CMK (cell line): ENCODE measurements at places on chromosomes 5 and 9.

- DNase-seq, result no peak
Measured at GRCh38 chr5:16981700-16982099, 45.6 kb upstream of the MYO10 start.

DNA sequence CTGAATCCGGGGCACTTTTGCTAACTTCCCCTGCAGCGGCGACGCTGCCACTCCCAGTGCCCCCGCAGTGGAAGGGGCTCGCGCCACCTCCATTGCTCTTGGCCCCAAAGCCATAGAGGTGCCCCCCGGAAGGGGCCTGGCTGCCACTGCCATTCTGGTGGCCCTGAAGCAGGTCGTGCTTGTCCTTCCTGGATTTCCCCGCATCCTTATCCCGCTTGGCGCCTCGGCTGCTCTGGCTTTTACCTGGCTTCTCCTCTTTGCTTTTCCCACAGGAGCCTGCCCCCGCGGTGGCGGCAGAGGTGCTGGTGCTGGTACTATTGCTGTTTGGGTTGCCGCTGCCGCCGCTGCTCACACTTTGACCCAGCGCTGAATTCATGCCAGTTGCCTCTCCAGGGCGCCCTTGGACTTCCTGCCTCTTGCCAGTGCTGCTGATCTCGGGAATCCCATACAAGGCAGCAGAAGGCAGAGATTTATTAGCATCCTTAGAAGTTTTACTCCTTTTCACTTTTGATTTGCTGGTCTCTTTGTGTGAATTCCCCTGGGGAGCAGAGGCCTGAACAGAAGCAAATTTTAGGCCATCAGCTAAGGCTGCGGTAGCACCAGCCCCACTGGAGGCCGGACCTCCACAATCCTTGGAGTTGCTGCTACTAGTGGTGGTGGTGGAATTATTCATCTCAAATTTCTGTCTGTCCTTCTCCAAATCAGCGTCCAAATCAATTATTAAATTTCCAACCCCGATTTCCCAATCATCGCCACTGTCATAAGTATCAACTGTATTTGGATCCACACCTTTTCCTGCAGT, 2.1 kb downstream of the ZNF608 start:
- no peak for DNase-seq

GRCh38 chr9:135300346-135301141, 179.0 kb upstream of the PPP1R26 start:
- DNase-seq, result no peak

DNA sequence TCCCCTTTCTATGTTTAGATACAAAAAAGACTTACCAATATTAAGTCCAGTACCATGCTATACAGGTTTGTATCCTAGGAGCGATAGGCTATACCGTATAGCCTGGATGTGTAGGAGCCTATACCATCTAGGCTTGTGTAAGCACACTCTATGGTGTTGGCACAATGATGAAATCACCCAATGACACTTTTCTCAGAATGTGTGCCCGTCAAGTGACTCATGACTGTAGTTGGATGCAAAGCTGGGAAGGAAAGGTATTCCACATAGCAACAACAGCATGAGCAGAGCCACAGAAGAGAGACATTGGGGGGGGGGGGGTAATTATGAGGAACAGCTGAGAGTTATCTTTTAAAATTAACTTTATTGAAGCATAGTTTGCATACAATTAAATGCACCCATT, 63.2 kb downstream of the TTLL11 start:
- DNase-seq, result no peak

DNA sequence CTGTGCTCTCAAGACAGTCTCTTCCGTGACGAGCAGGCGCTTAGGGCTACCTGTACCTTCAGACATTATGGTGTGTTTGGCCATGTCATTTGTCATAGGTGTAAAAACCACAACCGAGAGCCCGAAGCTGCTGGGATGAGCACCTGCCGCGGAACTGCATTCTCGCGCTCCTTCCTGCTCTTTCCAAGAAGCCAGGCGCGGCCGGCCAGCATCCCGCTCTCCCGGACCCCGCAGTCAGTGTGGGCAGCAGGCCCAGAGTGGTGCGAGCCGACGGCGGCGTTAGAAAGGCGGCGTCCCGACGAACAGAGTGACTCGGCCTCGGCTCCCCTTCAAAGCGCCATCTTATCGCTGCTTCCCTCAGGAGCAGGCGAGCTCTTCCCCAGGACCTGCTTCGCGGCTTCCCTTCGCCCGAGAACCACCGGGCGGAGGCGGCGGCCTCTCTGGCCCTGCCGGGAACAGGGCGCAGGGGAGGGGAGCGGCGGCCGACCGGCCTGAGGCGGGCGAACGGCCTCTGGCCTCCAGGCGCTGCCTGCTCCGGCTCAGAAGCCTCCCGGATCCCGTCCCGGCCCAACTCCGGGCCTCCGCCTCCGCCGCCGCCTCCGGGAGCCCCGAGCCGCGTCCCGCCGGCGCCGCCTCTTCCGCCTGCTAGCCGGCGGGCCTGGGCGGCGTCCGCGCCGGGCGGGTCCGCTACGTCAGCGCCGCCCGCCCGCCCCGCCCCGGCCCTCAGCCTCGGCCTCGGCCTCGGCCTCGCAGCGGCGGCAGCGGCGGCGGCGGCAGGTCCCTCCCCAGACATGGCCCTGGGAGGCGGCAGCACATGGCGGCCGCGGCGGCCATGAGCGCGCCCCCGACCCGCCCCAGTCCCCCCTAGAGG, at the start of gene FAM120A:
TSS of gene FAM120A (plus strand) at position 741 of the 871 bp plus-strand sequence. CDS start 231 bp downstream, outside the sequence.
- DNase-seq, result no peak

DNA sequence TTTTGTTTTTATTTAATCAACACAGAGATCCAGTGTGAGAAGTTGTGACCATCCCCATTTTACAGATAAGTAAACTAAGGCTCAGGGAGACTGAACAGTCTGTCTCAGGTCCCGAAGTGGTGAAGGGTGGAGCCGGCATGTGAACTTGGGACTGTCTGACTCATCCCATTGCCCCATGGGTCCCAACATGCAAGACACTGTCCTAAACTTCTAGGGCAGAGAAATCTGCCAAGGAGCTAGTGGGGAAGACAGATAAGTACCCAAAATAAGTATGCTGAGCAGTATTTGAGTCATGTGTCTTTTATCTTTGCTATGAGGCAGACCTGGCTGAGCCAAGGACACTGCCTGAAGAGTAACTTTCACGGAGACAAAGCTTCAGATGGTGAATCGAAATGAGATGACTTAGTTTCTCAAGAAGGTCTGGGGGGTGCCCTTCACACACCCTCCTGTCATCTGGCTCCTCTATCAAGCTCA, 64.3 kb upstream of the SLC25A51 start:
- no peak for DNase-seq

DNA sequence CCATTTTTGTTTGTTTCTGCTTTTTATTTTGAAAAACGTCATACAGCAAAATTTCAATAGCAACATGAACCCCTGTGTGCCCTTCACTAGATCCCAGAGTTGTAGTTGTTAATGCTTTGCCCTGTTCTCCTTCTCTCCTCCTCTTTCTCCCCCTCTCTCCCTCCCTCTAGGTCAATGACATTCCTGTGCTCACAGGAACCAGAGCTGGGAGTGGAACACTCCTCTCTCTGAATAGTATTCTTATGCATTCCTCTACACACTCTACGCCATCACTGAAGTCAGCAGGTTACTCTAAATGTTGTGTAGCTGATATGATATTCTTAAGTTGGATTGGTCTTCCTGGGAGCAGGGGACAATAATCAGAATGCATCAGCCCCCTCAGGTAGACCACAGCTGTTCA, 243.4 kb downstream of the SYK start:
- no peak for DNase-seq

DNA sequence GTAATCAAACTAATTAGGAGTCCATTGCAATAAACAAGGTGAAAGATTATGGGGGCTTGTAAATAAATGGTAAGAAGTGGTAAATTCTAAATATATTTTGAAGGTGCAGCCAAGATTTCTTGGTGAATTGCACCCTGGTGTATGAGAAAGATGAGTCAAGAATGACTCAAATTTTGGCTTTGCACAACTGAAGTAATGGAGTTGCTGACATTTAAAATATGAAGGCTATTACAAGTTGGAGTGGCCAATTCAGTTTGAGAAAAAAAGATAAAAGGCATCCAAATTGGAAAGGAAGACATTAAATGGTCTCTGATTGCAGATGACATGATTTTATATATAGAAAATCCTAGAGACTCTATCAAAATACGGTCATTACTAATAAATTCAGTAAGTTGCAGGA, 2330.6 kb downstream of the MAT2B start:
- no peak for DNase-seq

- DNase-seq, result no peak
Measured at GRCh38 chr9:119453980-119454379, 84.7 kb upstream of the BRINP1 start.

DNA sequence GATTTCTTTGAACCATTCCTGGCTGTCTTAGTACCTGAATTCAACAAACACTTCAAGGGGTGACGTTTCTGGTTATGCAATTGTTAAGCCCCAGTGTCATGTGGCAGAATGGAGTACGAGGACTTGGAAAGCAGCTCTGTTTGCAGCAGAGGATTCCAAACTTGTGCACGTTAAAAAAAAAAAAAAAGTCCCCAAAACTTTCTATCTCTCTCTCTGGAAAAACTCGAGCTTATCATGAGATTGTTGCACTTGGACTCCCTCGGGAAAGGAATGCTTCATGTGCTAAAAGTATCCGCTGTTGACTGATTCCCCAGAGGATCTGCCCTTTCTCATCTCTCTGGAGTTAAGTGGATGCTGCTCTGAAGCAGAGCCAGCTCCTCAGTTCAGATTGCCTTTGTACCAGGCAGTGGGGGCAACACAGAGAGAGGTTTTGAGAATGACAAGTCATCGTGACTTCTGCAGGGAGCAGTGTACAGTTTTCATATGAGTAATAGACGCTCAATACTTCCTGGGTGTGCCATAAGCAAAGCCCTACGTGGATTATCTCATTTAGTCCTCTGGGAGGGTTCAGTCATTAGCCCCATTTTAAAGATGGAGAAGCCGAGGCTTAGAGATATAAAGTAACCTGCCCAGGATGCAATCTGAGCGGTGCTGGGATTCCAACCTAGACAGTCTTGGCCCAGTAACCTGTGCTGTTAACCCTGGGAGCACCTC, 28.1 kb downstream of the TMOD1 start:
- no peak for DNase-seq

- DNase-seq, result no peak
Measured at GRCh38 chr5:126624534-126624933, 23.8 kb downstream of the PHAX start.

GRCh38 chr9:34256987-34257585, 72.0 kb downstream of the KIF24 start:
- DNase-seq, result no peak

DNA sequence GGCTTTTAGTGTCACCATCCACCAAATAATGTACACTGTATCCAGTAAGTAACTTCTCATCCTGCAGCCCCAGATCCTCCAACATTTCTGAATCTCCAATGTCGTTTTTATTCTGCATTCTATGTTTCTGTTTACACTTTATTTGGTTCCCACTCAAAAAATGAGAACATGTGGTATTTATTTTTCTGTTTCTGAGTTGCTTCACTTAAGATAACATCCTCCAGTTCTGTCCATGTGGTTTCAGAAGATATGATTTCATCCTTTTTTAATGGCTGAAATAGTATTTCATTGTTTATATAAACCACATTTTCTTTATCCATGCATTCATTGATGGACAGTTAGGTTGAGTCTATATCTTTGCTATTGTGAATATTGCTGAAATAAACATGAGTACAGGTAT, 677.3 kb upstream of the FTMT start:
- DNase-seq, result no peak

- DNase-seq, result no peak
Measured at GRCh38 chr9:119160551-119160950, 208.7 kb downstream of the BRINP1 start.

DNA sequence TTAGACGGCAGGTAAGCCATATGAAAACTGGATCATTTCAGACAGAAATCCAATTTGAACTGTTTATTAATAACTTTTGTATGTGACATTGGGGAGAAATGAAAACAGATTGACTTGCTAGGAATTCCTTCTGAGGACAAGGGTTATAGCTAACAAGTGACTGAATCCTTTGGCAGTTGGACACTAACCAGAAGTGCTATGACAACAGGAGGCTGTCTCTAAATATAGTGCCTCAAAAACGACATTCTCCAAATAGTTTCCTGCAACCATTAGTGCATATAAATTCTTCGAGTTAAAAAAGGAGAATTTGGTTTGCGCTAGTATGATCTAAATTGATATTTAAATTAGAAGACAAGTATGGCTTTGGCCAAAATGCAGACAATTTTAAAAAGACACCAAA, 338.6 kb downstream of the PTPRD start:
- no peak for DNase-seq

GRCh38 chr5:67520161-67520908, 323.7 kb upstream of the CD180 start:
- no peak for DNase-seq

DNA sequence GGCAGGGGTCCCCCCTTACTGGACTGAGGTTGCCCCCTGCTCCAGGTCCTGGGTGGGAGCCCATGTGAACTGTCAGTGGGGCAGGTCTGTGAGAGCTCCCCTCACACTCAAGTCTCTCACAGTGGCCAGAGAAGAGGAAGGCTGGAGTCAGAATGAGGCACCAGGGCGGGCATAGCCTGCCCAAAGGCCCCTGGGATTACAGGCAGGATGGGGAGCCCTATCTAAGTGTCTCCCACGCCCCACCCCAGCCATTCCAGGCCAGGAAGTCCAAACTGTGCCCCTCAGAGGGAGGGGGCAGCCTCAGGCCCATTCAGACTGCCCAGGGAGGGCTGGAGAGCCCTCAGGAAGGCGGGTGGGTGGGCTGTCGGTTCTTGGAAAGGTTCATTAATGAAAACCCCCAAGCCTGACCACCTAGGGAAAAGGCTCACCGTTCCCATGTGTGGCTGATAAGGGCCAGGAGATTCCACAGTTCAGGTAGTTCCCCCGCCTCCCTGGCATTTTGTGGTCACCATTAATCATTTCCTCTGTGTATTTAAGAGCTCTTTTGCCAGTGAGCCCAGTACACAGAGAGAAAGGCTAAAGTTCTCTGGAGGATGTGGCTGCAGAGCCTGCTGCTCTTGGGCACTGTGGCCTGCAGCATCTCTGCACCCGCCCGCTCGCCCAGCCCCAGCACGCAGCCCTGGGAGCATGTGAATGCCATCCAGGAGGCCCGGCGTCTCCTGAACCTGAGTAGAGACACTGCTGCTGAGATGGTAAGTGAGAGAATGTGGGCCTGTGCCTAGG, at the start of gene CSF2:
TSS of gene CSF2 (plus strand) at position 559 of the 783 bp plus-strand sequence. CDS start at position 594, 35 bp downstream.
- DNase-seq, result no peak

- no peak for DNase-seq
Measured at GRCh38 chr5:139207297-139208000, 9.3 kb upstream of the SIL1 start.

GRCh38 chr5:58459146-58460001, 512 bp downstream of the PLK2 start:
- no peak for DNase-seq

DNA sequence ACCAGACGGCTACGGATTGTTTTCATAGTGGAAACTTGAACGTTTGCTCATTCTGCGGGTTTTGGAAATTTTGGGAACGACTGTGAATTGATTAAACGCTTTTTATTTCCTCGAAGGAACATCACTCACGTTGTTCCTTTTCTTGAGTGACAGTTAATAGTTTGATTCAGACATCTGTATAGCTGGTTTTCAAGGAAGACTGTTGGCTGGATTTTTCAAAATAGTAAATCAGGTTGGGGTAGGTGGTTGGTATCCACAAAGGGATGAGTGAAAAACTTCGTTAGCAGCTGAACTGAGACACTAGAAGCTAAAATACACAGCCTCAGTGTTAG, 1.1 kb downstream of the TGFBR1 start:
- no peak for DNase-seq

GRCh38 chr5:14600846-14601245, 19.3 kb downstream of the OTULINL start:
- no peak for DNase-seq

GRCh38 chr5:55372130-55372925, 64.5 kb downstream of the MTREX start:
- no peak for DNase-seq

- no peak for DNase-seq
Measured at GRCh38 chr5:589588-589987, 22.6 kb upstream of the CEP72 start.
